ENCODE measurements at places on chromosomes 5 and 9. TPM values are rescaled to one million over a fixed set of nuclear protein-coding genes. Genes with fewer than 3 reads are reported as not detected.

DNA sequence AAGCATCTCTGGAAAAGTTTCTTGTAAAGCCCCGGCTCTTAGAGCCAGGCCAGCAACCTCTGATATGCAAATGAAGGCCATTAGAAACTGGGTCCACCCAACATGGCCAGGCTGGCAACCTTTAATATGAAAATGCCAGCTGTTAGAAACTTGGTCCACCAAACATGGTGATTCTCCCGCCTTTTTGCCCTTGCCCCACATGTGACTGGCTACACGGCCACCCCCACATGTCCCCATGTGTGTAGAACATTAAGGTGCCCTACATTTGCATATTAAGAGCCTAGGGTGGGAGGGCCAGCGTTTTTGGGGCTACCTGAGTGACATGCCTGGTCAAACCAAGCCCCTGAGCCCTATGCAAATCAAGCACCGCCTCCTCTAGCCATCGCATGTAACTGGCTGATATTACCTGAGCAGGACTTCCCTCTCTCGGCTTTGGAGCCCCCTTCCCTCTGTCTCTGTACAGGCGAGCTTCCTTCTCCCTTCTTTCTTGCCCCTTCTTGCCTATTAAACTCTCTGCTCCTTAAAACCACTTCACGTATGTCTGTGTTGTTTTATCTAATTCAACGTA lies 39.0 kb downstream of the S100Z start:
- no peak for DNase-seq

DNA sequence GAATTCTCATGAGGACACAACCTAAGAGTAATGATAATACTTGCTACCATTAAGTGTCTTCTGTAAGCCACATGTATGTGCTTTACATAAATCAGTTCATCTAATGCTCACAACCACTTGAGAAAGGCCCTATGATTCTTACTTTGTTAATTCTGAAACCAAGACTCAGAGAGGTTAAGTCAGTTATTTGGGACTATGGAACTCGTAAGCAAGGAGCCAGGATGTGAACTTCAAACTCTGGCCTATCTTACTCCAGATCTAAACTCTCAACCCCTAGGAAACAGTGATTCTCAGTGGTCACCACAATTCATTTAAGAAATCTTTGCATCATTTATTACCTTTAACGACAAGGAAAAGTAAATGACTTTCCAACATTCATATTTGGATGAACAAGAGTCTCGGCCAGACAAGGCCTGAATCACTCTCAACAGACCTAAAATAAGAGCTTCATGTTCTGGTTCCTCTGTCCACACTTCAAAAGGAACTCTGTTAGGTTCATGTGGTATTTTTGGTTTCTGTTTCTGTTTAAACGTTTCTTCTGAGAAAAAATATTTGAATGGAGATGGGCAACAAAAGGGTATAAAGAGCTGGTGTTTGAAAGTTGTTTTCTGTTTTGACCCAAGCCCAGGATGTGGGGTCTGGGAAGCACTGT lies 104.8 kb downstream of the LPAR1 start:
- no peak for DNase-seq

GRCh38 chr9:98129451-98129881 lies 10.4 kb upstream of the TRIM14 start:
- no peak for DNase-seq

DNA sequence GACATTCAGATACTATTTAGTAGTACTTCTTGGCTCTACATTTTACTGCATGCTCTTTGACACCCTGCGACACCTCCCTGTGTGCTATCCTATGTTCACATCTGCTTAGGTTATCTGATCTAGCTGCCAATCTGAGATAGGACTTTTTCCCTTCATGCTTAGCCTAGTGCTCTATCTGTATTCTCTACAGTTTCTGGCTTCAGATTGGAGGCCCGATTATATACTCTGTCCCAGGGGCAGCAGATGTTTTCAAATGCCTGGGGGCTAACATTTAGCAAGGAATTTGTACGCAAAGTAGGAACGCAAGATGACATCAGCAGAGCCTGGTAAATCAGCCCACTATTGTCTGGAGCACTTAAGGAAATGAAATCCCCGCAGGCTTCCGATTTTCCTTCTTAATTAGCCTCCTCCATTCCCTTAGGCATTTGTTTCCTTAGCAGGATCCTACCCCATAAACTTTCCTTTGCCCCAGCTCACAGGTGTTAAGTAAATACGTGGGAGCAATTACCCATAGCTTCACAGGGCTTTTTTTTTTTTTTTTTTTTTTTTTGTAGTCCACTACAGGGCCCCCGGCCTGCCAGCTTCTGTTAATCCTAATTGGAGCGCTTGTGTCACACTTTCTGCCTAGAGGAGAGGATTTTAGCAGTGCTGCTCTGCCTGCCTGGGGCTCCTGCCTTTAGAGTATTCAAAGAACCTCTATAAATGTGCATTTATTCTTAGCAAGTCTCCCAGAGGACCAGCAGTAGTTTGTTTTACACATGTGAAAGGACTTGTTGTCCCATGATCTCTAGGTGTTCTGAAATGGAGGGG lies 61.1 kb upstream of the LPAR1 start:
- DNase-seq = no peak

Gene C9orf50
- total RNA-seq = not detected

All from mammary epithelial cell (primary cell).